Stimulated activated CD4-positive, alpha-beta T cell treated with anti-CD3 and anti-CD28 coated beads, Interleukin-2, amount 100 ng/mL, for 48 hours (primary cell): ENCODE measurements at places on chromosomes 16 and 17.

GRCh38 chr17:11950771-11951519, 46.3 kb downstream of the ZNF18 start:
- no peak for DNase-seq

DNA sequence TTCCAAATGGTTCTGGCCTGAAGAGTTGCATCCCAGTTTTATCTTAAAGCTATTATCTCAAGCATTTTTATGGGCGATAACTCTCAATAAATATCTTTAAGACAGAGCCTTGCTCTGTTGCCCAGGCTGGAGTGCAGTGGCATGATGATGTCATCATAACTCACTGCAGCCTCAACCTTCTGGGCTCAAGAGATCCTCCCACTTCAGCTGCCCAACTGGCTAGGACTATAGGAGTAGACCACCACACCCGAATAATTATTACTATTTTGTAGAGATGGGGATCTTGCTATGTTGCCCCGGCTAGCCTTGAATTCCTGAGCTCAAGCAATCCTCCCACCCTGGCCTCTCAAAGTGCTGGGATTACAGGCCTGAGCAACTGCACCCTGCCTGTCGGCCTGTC, 26.1 kb upstream of the CYTH1 start:
- no peak for DNase-seq

- no peak for DNase-seq
These were observed 949 bp upstream of the SPAG7 start for GRCh38 chr17:4968486-4969046.

- DNase-seq: no peak
These were observed 58.5 kb downstream of the KNOP1 start for GRCh38 chr16:19659554-19659953.

DNA sequence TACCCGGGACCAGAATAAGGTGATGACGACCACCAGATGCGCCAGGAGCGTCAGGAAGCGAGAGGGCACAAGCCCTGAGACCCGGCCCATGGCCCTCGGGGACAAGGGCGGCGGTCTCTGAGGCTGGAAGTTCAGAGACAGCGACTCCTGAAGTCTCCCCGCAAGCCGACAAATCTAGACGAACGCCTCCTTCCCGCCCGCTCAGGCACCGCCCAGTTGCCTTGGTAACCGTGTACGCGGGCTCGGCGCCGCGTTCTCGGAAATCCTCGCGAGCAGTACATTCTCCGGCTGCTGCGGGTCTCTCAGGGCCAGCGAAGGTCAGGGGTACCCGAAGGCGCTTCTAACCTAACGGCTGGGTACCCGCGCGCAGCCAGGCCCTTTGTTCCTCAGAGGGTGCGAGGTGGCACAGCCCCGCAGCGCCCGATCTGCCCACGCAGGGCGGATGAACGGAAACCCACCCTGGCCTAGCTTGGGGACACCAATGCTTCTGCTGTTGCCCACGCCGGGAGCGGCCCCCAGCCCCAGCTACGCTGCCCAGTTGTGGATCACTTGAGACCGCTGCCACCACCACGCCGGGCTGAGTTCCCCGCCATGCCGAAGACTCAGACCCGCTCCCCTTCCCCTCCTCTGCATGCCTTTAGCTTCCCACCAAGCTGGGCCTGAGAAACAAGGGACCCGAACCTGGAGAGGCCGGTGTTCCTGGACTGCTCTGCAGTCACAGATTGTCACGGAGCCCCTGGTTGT, at the start of gene TMEM107:
TMEM107 (minus strand) TSS at position 184 of the 744 bp plus-strand sequence; CDS start at position 90, 94 bp downstream.
- DNase-seq: peak; percentile 79

GRCh38 chr17:62857526-62857925, 49.4 kb upstream of the MARCHF10 start:
- DNase-seq: no peak

DNA sequence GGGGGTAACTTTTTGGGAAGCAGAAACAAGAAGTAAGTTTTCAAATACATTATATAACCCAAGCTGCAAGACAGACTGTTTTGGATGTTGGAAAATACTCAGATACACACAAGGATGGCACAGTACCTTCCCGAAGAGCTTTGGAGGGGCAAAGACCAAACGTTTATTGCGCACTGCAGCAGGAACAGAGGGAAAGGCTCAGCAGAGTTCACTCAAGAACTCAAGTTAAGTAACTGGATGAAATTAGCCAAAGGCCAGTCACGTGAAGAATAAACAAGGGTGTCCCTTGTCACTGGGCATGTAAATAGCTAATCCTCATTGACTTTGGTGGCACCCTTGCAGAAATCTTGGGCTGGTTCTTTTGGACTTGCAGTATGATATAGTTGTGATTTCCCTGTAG, 2.8 kb downstream of the PDK2 start:
- no peak for DNase-seq
